ENCODE measurements at places on chromosomes 11 and 22.
A peak's percentile ranks its signal among the peaks of the same experiment; 100 is the strongest.

- DNase-seq, result no peak
These were observed 15.7 kb downstream of the PIK3IP1 start for GRCh38 chr22:31276426-31277167.

DNA sequence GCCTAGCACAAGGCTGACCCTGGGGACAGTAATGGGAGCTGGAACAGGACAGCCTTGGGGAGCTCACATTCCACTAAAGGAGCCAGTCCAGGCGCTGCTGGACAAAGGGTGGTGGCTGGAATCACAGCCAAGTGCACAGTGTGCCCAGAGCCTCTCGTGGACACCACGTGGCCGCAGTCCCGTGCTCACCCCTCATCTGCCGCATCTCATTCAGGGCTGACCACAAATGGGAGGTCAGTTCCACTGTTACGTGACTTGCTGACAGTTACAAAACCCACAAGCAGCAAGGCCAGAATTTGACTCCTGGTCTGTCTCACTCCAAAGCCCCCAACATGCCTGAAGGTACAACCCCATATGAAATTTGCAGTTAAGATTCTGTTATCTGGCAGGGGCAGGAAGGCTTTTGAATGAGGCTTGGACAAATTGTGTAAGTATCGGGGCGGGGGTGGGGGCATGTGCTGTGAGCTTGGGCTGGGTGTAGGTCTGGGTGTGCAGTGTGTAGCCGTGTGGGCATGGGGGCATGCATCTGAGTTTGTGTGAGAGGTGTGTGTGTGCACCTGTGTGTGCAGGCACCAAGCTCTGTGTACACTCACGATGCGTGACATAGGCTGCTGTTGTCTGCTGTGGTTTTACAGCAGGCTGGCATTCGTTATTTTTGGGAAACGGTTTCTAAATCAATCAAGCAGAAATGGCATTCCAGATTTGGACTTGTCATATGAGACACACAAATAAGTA, 301.7 kb downstream of the BRD1 start:
- DNase-seq, result peak; percentile 44

DNA sequence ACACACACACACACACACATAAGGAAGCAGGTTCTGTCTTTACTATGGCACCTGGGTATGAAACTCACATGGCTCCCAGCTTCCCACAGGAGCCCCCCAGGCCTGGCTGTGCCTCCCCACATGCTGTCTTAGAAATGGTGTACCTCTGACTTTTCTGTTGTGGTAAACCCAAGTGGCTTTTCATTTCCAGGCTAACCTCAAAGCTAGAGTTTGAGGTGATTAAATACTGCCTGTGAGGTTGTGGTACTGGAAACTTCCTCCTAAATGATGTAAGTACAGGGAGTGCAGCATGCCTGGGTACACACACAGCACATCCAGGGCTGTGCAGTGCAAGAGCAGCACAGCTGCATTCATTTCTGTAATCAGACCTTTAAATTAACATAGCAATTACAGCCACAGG, 34.4 kb downstream of the ME3 start:
- DNase-seq, result no peak

GRCh38 chr11:128779036-128779435, 85.2 kb downstream of the FLI1 start:
- DNase-seq, result no peak

- DNase-seq, result no peak
These were observed 26.2 kb downstream of the RRP7A start for GRCh38 chr22:42493393-42493792.

DNA sequence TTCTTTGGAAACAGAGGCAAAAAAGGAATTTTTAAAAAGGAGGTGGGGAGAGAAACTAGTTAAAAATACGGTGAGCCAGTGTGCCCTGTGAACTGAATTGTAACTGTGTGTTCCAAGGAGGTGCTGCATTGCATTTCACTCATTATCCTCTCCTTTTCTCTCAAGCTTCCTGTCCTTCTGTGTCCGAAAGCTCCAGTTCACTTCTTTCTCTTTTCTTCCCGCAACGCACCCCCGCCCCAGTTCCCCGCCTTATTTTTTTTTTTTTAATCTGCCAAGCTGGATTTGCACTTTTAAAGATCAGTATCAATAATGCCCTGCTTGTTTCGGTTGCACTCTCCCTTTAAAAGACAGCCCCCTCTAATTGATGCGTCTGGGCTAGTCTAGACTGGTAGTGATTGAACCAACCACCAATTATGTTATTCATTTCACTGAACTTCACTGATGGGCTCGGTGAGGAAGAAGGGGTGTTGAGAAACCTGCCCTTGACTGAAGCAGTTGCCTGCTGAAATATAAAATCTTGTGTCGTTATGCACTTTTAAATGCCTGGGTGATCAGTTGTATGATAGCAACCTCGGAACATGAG, 18.5 kb downstream of the BLID start:
- DNase-seq, result no peak

DNA sequence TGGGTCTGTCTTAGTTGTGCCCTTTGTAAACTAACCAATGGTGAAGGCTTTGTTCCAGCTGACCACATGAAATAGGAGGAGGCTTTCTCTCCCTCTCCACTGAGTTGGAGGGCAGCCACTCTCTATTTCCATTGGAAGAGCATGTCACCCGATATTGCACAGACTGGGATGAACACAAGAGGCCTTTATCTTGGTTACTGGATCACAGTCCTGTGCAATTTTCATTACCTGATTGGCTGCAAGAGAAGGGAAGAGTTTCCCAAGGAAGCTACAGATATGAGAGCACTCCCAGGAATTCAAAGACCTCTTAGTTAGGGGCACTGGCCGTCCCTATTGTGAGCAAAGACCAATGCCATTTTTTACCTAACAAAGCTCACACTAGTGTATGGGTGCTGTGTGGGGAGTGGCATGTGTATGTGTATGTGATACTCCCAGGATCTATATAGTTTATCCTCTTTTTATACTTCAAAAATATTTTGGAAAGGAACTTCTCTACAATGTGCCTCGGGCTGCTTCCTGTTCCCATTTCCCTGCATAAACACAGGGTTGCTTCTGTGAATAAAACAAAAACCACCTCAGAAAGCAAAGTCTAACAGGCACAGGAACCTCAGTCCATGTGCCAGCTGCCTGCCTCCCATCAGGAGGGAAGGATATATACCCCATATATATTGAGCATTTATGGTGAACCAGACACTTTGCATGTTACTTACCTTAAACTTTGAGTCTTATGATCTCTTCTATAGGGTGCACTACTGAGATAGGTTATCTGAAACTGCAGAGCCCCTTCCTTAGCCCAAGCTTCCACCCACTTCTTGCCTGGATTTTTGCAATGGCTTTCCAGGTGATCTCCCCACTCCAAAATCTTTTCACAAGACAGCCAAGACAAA, 126.5 kb downstream of the RASSF10 start:
- peak; percentile 86 for DNase-seq

- DNase-seq, result peak; percentile 53
These were observed 663.7 kb upstream of the B3GAT1 start for GRCh38 chr11:135075740-135076139.

- no peak for DNase-seq
These were observed 17.1 kb downstream of the TIMP3 start for GRCh38 chr22:32818446-32819115.

DNA sequence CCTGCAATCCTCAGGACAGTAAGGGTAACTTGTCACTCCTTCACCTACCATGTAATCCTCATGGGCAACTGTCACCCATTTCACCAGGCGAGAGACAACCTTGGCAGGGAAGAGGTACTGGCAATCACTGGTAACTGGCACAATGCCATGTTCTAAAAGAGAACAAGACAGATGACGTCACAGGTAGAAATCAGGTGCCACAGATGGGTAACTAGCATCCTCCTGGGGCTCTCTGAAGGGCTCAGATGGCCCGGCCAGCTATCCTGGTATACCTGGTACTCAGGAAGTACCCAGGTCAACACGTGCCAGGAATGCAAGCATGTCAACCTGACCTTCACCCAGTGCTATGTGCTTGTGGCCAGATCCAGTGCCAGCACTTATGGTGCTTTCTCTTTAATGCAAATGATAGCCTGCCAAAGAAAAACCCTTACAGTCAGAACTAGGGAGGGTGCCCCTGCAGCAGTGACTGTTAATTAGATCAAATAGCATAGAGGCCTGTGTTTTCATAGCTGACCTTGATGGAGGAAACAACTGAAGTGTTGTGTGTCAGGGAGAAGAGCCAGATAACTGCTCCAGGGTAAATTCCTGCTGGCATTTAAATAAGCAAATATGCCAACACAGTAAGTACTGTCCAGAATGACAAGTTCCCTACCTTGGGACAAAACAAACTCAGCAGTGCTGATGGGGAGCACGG, 36.2 kb downstream of the THOC5 start:
- no peak for DNase-seq

DNA sequence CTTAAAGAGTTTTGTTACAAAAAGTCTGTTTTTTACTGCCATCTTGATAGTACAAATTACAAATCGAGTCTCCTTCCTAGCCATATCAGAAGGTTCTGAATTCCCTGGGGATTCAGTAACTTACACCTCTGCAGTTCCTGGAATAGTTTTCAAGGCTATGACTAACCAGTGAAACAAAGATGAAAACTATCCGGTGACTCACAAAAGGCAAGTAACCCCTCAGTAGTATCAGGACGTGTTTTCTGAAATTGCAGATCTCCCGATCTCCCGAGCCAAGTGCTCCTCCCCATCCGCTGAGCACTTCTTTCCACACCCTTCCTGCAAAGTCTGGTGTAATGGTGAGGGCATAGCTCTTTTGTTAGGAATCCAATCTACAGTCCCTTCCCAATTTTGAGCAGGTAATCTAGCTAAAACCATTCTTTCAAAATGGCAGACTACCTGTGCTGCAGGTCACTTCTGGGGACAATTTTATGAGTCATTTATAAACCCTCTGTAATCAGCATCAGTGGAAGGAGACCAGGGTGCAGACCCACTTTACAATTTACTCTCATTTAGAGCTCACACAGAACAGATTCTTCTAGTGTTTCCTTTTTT, 7.7 kb downstream of the E2F8 start:
- no peak for DNase-seq
